ENCODE measurements at places on chromosomes 6 and 20.
A peak's percentile ranks its signal among the peaks of the same experiment; 100 is the strongest.

- no peak for DNase-seq
Measured at GRCh38 chr20:10655720-10656669, 17.8 kb downstream of the JAG1 start.

- no peak for DNase-seq
Measured at GRCh38 chr6:79250559-79250958, 16.1 kb upstream of the HMGN3 start.

DNA sequence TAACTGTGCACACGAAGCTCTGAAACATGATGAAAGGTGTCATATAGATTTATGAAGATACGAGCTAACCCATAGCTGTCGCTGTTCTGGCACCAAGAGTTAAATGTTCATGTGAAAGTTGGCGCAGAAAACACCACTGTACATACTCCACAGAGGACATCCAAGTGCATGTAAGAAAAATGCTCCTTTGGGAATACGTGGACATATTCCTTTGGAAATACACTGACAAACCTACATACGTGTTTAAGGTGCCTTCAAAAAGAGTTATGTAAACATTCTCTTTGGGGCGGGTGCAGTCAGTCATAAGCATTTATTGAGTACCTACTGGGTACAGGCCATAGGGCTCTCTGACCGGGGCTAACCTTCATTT, 723 bp upstream of the ARID1B start:
- DNase-seq, result no peak

GRCh38 chr6:156646496-156646895, 130.7 kb upstream of the ARID1B start:
- no peak for DNase-seq

GRCh38 chr6:49988900-49989299, 19.5 kb upstream of the DEFB113 start:
- no peak for DNase-seq

DNA sequence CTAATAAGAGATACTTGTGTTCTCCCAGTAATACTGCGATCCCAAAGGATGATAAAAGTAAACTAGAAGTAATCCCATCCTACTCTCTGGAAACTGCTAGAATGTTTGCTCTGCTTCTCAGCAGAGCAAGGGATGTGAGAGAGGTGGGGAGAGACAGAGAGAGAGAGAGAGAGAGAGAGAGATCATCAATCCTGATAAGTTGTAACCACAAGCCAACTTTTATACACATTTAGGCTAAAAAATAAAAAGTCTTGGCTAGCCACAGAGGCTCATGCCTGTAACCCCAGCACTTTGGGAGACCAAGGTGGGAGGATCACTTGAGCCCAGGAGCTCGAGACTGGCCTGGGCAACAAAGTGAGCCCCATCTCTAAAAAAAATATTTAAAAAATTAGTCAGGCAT, 16.0 kb upstream of the TRIM38 start:
- no peak for DNase-seq

DNA sequence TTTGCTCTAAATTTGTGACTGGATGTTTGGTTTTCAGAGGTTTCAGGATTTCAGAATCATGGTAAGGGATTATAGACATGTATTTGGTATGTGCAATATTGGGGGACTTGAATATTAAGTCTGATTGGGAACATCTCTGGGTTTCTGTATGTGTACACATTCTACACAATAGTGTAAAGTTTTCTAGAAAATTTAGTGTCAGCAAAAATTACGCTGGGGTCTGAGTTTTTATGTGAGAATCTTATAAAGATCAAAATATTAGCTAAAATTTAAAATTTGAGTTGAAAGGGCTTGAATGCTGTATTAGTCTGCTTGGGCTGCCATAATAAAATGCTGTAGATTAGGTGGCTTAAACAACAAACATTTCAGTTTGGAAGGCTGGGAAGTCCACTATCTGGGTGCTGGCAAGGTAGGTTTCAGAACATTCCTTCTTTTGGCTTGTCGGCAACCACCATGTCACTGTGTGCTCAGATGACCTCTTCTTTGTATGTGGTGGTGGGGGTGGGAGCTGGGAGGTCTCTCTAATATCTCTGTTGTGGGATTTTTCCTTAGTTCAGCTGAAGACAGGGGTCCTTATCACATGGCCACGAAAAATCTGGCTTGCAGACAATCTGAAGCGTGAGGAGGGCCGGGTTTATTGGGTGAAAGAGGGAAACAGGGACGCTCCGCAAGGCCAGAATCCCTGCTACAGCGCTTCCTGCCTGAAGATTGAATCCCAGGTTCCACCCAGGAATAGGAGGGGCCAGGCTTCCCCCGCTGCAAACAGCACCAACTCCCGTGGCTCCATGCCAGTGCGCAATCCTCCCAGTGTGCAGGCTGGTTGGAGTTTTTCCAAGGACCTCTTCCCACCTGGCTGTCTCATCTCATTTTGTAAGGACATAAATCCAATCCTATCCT, 299.7 kb downstream of the PLCB1 start:
- DNase-seq, result no peak

- DNase-seq, result no peak
Measured at GRCh38 chr20:25360631-25361286, 29.9 kb downstream of the ABHD12 start.

GRCh38 chr6:33851959-33852358, 48.2 kb upstream of the MLN start:
- no peak for DNase-seq

GRCh38 chr20:46311039-46311650, 2.8 kb upstream of the CDH22 start:
- no peak for DNase-seq

- DNase-seq, result no peak
Measured at GRCh38 chr6:43950731-43951062, 176.6 kb downstream of the MRPL14 start.

DNA sequence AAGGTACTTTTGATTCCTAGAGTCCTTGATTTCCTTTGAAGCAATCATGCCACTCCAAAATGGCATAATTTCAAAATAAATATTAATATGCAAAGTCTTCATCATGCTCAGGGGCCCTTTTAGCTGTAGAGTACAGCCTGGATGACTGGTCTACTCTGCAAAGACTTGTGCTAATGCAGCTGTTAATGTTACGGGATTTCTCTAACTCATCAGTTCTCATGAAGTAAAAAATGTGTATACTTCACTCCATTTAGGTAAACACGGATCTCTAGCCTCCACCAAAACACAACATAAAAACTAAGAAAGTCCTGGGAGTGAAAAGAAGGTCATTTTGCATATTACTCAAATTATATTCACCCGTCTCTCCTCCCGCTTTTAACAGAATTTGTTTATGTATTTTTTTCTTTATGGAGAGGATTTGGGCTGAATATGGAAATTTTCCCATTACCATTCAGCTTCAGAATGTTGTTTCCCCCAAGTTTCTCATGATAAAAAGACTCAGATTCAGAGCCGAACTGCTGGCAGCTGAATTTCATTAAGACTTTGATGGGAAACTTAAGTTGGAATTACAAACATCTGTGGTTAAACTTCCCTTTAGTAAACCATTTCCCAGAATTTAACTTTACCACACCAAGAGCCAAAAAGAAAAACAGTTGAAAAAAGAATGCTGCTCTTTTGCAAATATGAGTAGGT, 8.7 kb downstream of the LAMA4 start:
- DNase-seq, result no peak

DNA sequence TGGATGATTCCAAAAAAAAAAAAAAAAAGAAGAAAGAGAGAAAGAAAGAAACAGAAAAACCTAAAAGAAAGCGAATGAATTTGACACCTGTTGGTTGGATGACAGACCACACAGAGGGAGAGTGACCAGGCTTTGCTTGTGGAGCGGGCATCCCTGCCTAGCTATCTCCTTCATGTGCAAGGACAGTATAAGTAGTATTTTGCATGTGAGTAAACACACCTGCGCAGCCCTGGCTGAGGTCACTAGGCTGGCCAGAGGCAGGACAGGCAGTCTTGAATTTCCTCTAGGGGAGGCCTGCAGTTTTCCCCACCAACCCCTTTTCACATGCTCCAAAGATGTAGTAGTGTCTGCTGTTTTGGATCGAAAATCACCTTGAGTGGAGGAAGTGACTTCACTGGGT, 126.4 kb downstream of the CCDC170 start:
- no peak for DNase-seq

DNA sequence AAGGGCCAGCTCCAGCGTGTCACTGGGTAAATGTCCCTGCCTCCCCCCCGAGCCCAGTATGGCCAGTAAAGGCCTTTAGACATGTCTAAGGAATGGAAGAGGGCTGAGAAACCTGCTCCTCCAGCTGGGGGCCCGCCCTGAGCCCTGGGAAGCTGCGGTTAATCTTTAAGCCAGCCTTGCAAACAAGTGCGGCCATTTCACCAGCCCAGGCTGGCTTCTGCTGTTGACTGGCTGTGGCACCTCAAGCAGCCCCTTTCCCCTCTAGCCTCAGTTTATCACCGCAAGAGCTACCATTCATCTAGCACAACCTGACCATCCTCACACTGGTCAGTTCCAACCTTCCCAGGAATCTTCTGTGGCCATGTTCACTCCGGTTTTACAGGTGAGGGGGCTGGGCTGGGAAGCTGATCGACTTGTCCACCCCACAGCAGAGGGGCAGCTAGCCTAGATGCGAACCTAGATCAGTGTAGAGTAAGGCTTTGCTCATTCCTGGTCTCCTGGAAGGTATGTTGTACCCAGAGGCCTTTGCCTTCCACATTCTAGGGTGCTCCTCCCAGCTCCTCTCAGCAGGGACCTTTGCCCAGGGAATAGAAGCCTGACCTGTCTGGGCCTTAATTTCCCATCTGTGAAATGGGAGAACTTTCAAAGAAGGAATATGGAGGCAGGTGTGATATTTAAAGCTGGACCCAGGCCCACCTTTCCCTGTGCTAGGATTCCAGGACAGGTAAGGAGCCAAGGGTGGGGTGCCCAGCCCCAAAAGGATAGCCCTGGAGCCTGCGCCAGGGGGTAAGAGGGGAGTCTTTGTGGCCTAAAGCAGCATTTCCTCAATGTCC, 1.2 kb upstream of the SRC start:
- no peak for DNase-seq

GRCh38 chr6:5529015-5529414, 267.7 kb downstream of the FARS2 start:
- no peak for DNase-seq

- peak; percentile 45 for DNase-seq
Measured at GRCh38 chr20:33667245-33667675, 517 bp downstream of the ACTL10 start.

- DNase-seq, result no peak
Measured at GRCh38 chr6:158475344-158476302, 84.3 kb upstream of the TMEM181 start.

GRCh38 chr20:1390581-1391403, 2.1 kb downstream of the FKBP1A start:
- no peak for DNase-seq

DNA sequence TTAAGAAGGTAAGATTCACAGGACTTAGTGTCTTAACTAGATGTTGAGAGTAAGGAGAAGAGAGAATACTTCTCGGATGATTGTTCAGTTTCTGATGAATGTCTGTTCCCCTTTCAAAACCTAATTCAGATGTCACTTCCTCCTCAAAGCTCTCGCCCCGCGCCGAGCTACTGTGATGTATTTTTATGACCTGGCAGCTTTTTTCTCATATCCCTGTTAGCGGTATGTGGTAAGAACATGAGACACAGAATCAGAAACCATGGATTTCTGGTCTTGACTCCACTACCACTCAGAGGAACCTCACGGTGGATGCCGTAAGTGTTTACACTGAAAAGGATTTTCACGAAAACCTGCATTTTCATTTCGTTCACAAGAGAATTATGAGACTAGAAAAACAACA, 48.4 kb downstream of the CEP43 start:
- peak; percentile 37 for DNase-seq

- DNase-seq, result no peak
Measured at GRCh38 chr6:45174045-45174444, 154.1 kb upstream of the RUNX2 start.

GRCh38 chr6:16564436-16564835, 196.8 kb downstream of the ATXN1 start:
- no peak for DNase-seq

GRCh38 chr6:73665686-73666319, 12.0 kb upstream of the SLC17A5 start:
- DNase-seq, result no peak

GRCh38 chr6:30554962-30555815, 1.1 kb downstream of the GNL1 start:
- no peak for DNase-seq

- no peak for DNase-seq
Measured at GRCh38 chr20:32751702-32752457, 8.6 kb upstream of the COMMD7 start.

DNA sequence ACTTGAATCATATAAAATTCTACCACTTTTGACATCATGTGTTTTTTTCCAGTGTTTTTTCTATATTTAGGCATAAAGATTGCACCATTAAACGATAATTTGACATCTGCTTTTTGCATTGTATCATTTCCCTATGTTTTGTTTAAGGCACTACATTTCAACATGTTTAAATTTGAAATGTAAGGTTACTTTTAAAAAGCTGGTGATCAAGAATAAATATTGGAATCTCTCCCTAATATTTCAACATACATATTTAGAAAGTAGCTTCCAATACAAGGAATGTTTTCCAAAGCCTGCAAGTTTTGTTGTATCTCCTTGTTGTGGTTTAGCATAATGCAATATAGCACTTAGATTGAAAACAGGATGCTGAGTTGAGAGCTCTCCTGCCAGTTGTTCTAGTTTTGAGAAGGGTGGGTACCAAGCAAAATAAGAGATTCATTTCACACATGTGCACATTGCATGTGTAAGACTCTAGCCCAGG, 76.5 kb downstream of the SYNJ2 start:
- DNase-seq, result no peak

DNA sequence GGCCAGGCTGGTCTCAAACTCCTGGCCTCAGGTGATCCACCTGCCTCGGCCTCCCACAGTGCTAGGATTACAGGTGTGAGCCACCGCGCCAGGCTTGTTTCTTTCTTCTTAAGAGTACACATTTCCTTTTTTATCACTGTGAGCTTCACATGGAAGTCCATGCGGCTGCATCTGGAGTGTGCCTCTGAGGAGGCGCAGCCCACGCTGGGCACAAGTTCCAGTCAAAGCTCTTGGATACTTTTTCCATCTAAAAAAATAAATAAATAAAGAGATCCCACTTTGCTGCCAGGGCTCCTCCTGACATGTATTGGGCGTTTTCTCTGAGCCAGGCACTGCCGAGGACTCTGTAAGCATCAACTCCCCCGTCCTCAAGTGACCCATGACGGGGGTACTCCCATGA, 123.0 kb downstream of the PREX1 start:
- DNase-seq, result no peak

- no peak for DNase-seq
Measured at GRCh38 chr6:118280210-118280609, 267.9 kb upstream of the PLN start.

- DNase-seq, result no peak
Measured at GRCh38 chr6:81326881-81327561, 425.5 kb downstream of the TENT5A start.

DNA sequence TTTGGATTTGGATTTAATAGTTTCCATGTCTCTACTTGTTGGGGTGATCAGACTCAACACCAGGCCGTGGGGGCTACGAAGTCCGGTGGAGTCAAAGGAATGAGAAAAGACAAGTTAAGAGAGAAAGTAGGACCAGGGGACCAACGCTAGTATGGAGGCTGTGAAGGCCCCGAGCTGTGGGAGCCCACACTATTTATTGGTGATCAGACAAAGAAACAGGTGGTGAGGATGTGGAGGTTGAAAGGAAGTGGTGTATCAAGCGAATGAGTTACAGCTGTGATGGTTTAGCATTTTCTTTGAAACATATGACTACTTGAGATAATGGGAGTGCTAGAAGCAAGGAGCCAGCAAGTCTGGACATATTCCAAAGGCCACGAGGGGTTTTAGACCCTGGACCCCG, 62.4 kb downstream of the AKAP7 start:
- no peak for DNase-seq

- no peak for DNase-seq
Measured at GRCh38 chr6:54877713-54878317, 31.2 kb downstream of the FAM83B start.

Measured in stimulated activated CD4-positive, alpha-beta T cell treated with anti-CD3 and anti-CD28 coated beads, Interleukin-12 subunit alpha, Interleukin-12 subunit beta, amount 100 ng/mL, for 4 hours (primary cell).